Natural killer cell (primary cell): ENCODE measurements at places on chromosomes 11 and 22. TPM values are rescaled to one million over a fixed set of nuclear protein-coding genes. Genes with fewer than 3 reads are reported as not detected.

Gene OR10A2
- not detected for total RNA-seq

Gene GLYATL2
- not detected for total RNA-seq

DNA sequence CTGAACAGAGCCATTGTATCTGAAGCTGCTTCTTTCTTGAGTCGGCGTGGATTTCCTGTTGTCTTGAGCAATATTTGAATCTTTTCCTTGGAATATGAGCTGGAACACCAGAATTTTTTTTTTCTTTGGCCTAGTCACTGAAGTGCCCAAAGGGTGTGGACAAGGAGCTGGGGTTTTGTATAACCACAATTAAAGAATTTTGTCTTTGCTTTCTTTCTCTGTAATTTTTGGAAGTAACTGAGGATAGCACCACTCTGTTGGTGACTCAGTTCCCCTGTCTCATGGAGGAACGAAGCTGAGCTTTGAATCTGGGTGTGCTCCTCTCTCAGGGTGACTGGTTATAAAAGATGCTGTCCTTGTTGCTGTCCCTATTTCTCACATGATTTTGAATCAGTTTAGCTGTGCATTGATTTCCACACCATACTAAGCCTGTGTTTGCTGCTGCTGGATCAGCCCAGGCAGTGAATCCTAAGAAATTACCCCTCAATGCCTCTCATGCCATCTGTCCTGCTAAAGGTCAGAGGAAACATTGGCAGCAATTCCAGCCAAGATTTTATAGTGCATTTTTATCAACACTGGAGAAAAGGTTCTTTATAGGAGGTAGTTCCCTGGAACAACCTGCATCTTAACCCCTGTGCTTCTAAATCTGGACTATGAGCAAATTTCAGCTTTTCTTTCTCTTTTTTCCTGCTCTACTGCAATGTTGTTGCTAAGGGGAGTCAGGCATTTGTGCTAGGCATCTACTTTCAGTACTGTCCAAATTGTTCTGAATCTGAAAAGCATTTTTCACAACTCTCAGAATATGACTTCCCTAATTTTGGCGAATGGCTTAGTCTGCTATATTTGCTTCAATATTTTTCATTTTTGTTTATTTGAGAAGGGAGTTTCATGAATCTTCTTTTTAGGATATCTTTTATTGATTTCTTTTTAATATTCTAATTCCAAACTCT lies 540.8 kb downstream of the SOX6 start:
- DNase-seq, result no peak

Gene B4GALNT4
- 0.66 TPM for total RNA-seq

DNA sequence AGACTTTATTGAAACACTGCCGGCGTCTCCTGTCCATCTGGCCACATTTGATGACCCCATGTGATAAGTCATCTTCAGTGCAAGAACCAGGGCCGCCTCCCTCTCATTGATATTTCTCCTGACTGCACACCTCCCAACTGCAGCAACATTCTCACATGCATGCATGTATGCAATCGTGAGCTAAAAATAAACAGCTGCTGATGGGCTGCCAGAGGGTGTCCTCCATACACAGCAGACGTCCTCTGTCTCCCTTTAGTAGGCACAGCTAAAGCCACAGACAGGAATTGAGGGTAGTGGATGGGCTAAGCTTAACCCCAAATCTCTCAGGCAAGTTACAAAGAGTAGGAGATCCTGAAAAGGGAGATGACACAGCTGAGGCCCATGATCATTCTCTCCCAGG lies 106.7 kb upstream of the HSD17B12 start:
- DNase-seq, result no peak

- DNase-seq, result no peak
Measured at GRCh38 chr11:6077723-6078122, 29.8 kb upstream of the OR56B4 start.

Gene TPST2
- total RNA-seq, result 145 TPM

DNA sequence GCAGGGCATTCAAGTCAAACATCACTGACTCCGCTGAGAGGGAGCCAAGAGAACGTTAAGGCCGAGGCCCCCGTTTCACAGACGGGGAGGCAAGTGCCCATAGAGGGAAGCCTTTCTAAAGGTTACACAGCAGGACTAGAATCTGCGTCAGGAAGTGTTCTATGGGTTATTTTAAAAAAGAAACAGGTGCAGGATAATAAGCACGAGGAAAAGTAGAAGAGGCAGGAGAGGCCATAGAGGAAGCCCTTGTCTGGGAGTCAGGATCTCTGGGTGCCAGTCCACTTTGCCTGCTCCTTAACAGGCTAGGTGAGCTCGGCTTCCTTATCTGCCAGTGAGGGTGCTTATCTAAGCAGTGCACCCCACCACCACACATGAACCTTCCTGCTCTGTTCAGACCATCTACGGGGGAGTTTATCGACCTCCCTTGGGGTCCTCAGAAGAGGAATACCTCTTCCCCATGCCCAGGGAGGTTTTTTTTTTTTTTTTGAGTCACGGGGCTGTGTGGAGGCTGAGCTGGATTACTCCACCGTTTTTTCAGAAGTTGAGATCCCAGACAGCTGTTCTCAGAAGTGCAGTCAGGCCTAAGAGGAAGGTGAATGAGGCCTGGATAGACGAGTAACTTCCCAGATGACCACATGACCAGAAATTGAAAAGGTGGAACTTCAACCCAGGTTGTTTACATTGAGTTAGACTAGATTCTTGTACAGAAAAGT lies 1.2 kb upstream of the FCHSD2 start:
- DNase-seq, result no peak

Gene STARD10
- total RNA-seq, result 11.7 TPM

GRCh38 chr22:24155627-24156140 lies 25.6 kb upstream of the SUSD2 start:
- peak; percentile 47 for DNase-seq

Gene KRTAP5-9
- not detected for total RNA-seq

GRCh38 chr11:46342239-46342638 lies 5.0 kb upstream of the DGKZ start:
- no peak for DNase-seq

Gene HYOU1
- total RNA-seq, result 123 TPM

- DNase-seq, result no peak
Measured at GRCh38 chr11:134574425-134574824, 162.4 kb upstream of the B3GAT1 start.

Gene GLB1L2
- 0.61 TPM for total RNA-seq

Gene NCF4
- 3.1 TPM for total RNA-seq

GRCh38 chr22:47032091-47032943 lies 269.9 kb downstream of the TBC1D22A start:
- no peak for DNase-seq

DNA sequence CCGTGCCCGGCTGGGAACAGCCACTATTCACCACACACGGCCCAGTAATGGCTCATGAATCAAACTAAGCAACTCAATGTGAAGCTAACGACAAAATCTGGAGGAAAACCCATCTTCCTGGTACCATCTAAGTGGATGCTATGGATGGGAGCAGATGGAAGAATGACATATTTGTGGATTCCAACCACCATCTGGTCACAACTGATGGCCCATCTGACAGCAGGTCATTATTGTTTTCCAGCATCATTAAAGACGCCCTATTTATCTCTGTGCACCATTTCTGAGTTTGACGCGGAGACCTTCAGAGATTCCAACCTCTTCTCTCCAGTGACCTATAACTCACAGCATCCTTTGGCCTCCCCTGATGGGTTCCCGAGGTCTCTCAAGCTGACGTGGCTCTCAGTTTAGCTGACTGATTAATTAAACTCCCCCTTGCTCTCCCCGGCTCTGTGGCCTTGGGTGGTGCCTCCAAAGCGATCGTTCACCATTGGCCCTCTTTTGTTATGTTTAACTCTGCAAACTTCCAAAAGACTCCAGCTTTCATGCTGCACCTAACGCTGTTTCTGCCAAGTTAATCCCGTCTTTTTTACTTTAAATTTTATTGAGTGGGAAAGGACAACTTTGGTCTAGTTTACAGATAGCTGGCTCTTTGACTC lies 1514.4 kb downstream of the BRD1 start:
- no peak for DNase-seq

- no peak for DNase-seq
Measured at GRCh38 chr22:29126670-29127395, 54.0 kb downstream of the KREMEN1 start.
